ENCODE measurements at places on chromosomes 6 and 20.

- no peak for DNase-seq
These were observed 26.7 kb upstream of the IYD start for GRCh38 chr6:150342126-150342525.

DNA sequence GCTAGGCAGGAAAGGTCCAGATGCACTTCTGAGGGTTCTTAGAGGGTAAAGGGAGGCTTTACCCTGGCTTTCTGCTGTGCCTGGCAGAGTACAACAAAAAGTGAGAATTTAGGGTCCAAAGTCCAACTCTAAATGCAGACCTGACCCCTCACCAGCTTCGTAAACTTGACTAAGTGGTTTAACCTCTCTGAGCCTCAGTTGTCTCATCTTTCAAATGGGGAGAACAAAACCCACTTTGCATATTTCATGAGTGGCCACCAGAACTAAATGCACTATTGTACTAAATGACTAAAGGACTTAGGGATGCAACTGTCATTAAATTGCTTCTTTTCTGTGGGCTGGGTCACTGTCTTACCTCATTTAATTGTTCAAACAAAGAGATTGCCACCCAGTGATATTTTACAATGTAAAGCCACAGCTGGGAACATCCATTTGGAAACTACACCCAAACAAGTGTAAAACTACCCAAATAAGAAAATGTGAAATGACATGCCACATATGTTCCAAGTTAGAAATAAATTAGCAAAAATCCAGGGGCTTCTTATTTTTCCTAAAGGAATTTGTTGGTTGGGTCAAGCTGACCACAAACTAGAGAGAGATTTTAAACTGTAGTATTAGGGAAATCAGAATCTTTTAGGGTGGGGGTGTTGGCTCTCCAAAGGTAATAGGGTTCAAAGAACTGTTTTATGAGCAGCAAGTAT lies 48.3 kb upstream of the RIN2 start:
- no peak for DNase-seq

GRCh38 chr20:61932199-61932592 lies 133.5 kb downstream of the TAF4 start:
- DNase-seq, result no peak

DNA sequence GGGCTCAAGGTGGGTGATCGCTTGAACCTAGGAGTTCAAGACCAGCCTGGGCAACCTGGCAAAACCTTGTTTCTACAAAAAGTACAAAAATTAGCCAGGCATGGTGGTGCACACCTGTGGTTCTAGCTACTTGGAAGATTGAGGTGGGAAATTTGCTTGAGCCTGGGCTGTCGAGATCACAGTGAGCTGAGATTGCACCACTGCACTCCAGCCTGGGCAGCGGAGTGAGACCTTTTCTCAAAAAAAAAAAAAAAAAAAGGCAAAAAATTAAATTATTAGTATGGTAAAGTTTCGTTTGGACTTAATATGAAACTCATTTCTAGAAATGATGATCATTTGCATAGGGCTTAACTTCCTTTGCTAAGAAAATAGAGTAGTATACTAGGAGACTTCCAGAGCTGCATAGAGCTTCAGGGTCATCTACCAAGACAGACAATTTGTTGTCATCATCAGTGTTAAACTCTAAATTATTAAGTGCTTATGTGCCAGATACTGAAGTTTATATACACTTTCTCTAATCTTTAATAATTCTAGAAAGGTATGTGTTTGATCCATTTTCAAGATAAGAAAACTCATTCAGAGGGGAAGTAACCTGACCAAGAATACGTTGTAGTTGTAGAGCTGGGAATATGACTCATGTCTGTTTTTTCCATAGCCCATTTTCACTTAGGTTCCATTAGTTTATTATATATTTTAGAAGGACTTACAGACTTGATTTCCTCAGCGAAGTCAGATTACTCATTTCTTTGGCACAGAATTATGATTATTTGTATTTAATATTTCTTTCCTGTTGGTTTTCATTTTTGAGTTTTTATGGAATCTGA lies 84.5 kb downstream of the SLC16A10 start:
- no peak for DNase-seq

GRCh38 chr6:47009583-47009982 lies 32.5 kb downstream of the ADGRF1 start:
- DNase-seq, result no peak

DNA sequence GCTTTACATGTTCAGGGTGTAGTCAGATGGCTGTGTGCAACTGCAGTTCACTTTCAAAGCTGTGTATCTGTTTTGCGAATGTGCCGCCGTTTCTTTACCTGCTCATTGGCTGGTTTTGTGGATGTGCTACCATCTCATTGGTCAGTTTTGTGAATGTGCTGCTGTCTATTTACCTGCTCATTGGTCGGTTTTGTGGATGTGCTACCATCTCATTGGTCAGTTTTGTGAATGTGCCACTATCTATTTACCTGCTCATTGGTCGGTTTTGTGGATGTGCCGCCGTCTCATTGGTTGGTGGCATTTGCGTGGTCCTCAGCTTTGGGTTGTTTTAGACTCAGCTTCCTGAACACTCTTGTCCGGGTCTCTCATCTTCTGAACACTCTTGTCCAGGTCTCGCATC lies 40.5 kb upstream of the BHLHE23 start:
- DNase-seq, result no peak

- DNase-seq, result no peak
These were observed 106.8 kb downstream of the COL19A1 start for GRCh38 chr6:69973138-69973537.

DNA sequence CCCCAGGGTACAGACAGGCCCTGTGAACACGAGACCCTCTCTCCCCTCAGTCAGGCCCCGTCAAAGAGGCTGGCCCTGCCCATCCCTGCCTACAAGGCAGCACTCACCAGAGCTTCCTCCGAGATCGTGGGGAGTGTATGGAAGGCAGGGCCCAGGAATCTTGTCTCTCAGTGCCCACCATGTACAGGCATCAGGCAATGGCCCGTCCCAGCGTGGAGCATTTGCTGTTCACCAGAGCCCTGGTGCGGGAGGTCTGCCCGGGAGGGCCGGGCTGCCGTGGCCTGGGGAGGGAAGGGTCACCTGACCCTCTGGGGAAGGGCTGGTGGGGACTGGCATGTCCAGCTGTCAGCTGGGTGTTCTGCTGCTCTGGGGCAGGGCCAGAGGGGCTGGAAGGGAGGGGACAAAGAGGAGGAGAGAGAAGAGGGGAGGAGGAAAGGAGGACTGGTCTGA lies at the start of gene IP6K3:
IP6K3 (minus strand) TSS at position 255 of the 450 bp plus-strand sequence. CDS start 11,429 bp downstream, outside the sequence.
- no peak for DNase-seq

- peak; percentile 63 for DNase-seq
These were observed 664.8 kb upstream of the MMS22L start for GRCh38 chr6:97947841-97948240.

GRCh38 chr6:41715795-41716515 lies 19.5 kb downstream of the TFEB start:
- no peak for DNase-seq

GRCh38 chr20:31988430-31989015 lies 20.6 kb downstream of the XKR7 start:
- DNase-seq, result no peak

DNA sequence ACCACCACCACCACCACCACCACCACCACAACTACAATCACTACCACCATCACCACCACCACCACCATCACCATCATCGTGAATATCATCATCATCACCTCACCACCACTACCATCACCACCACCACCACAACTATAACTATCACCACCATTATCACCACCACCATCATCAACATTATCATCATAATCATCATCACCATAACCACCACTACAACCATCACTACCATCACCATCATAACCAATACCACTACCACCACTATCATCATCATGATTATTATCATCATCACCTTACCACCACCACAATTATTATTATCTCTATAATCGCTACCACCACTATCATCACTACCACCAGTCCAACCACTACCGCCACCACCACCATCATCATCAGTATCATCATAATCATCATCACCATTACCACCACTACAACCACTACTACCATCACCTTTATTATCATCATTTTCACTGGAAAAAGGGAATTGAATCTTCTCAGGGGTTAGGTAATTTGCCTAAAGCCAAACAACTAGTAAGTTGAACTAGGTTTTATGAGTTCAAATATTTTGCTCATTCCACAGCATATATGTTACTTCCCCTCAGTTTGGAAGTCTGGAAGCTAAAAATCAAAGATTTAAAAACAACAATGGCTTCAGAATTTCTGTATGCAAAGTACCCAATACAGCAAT lies 8.3 kb downstream of the RIPOR2 start:
- no peak for DNase-seq

- DNase-seq, result no peak
These were observed 4.9 kb downstream of the ARFRP1 start for GRCh38 chr20:63702751-63703470.

DNA sequence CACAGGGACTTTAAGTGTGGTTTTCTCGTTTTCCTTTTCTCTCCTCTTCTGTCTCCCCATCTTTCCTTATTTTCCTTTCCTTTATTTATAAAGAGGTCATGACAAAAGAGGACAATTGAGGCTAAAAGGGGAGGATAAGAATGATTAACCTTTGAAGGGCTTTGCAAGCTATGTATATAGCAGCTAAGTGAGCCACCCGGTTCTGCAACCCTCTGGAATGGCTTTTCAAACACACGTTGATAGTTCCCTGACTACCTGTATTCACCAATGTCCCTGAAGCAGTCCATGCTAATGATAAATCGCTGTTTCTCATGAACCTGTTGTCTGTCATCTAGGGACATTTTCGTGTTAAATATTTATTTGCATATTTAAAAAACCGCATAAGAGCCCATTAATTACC lies 124.4 kb upstream of the RALGAPA2 start:
- no peak for DNase-seq

- no peak for DNase-seq
These were observed 20.4 kb downstream of the RAB23 start for GRCh38 chr6:57201718-57202117.

DNA sequence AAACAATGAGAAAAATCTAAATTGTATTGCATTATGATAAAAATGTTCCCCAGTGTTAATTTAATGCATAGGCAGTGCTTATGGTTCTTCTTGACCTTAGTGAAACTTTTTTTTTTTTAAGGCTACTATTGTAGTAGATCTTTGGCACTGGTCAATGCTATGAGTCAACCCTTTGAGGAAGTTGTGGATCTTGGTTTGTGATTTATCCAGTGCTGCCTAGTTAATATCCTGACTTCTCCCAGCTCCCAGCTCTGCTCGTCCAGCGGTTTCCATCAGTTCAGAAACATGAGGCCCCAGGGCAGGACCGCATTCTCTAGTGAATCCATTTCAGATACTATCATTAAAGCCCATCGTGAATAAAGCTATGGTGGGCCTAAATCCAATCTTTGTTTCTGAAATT lies 364.5 kb upstream of the JARID2 start:
- DNase-seq, result peak; percentile 3

DNA sequence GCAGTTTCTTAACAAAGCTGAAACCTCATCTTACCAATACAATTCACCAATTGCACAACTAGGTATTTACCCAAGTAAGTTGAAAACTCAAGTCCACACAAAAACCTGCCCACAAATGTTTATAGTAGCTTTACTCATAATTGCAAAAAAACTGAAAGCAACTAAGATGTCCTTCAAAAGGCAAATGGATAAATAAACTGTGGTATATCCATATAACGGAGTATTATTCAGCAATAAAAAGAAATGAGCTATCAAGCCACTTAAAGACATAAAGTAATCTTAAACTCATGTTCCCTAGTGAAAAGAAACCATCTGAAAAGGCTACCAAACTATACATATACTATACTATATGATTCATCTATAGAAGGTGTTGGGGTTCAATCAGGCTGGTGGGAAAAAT lies 179.7 kb downstream of the HACE1 start:
- DNase-seq, result no peak

DNA sequence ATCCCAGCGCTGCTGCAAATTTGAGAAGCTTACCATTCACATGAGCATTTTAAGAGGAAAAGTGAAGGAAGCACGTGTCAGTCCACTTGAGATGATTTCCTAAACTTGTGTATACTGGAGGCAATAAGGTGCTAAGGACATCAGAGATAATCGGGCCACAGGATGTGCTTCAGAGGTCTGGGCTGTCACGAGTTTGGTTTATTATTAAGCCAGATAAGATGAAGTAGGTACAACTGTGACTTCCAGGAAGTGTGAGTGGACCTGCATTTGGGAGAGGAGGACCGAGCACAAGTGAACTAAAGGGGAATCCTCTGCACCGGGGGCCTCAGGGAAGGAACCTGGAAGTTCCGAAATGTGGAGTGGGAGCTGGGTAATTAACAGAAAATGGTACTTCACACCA lies 1.4 kb downstream of the SAMD5 start:
- no peak for DNase-seq

- no peak for DNase-seq
These were observed 30.7 kb upstream of the ZBP1 start for GRCh38 chr20:57650756-57651483.

- no peak for DNase-seq
These were observed 54.2 kb downstream of the ARMC2 start for GRCh38 chr6:108902382-108902792.

- DNase-seq, result no peak
These were observed 81.2 kb upstream of the HDAC2 start for GRCh38 chr6:114052141-114052540.

- DNase-seq, result no peak
These were observed 2.4 kb upstream of the PRPH2 start for GRCh38 chr6:42724825-42725224.

DNA sequence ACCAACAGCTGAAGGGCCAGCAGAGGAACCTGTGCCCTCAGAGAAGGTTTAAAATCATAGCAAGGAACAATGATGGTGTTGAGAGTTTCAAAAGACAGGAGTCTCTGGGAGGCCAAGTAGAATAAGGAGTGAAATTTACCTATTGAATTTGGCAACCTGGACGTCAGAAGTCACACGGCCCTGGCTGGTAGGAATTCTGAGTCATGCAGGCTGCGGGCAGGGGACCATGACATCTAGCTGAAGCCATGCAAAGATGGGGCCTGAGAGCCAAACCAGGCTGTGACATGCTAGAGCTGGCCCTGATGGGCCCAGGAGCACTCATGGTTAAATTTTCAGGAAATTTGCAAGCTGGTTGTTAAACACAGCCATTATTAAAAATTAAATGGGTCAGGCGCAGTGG lies 64.0 kb upstream of the SNX9 start:
- DNase-seq, result peak; percentile 19

- DNase-seq, result no peak
These were observed 68.0 kb upstream of the QKI start for GRCh38 chr6:163346497-163346961.

GRCh38 chr6:31476515-31477139 lies 21.3 kb upstream of the MICB start:
- DNase-seq, result no peak

DNA sequence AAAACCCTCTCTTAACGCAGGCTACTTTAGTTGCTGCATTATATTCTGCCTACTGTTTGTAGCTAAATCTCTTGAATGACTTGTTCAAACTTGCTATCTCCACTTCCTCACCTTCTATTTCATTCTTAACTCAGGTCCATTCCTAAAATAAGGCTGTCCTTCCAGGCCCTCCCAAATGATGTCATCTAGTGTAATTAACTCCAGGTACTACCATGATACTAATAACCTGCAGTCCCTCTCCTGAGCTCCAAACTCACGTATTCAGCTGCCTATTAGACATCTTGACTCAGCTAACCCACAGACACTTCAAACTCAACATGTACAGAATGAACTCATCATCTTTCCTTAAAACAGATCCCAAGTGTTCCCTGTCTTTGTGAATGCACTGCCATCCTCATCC lies 10.5 kb upstream of the TOP1 start:
- no peak for DNase-seq
